Activated CD4-positive, alpha-beta T cell treated with anti-CD3 and anti-CD28 coated beads, Interleukin-2, amount 10 ng/mL, durations not matched to agents 24 days and 14 days (primary cell): ENCODE measurements at places on chromosomes 1 and 21. TPM values are rescaled to one million over a fixed set of nuclear protein-coding genes. Genes with fewer than 3 reads are reported as not detected.

GRCh38 chr21:40250514-40251294, 383.5 kb downstream of the PCP4 start:
- no peak overlapping the region for H3K4me3 ChIP-seq
- no peak for DNase-seq
- no peaks in the 10 kb centered on the region for H3K36me3 ChIP-seq
- H3K27me3 ChIP-seq: no peaks in the 10 kb centered on the region
- no peaks in the 10 kb centered on the region for H3K4me1 ChIP-seq
- H3K27ac ChIP-seq: no peak overlapping the region

GRCh38 chr1:91603409-91603808, 102.8 kb downstream of the CDC7 start:
- peaks cover 7% of the 10 kb centered on the region for H3K4me1 ChIP-seq
- DNase-seq: no peak
- no peaks in the 10 kb centered on the region for H3K36me3 ChIP-seq
- H3K4me3 ChIP-seq: no peak overlapping the region

DNA sequence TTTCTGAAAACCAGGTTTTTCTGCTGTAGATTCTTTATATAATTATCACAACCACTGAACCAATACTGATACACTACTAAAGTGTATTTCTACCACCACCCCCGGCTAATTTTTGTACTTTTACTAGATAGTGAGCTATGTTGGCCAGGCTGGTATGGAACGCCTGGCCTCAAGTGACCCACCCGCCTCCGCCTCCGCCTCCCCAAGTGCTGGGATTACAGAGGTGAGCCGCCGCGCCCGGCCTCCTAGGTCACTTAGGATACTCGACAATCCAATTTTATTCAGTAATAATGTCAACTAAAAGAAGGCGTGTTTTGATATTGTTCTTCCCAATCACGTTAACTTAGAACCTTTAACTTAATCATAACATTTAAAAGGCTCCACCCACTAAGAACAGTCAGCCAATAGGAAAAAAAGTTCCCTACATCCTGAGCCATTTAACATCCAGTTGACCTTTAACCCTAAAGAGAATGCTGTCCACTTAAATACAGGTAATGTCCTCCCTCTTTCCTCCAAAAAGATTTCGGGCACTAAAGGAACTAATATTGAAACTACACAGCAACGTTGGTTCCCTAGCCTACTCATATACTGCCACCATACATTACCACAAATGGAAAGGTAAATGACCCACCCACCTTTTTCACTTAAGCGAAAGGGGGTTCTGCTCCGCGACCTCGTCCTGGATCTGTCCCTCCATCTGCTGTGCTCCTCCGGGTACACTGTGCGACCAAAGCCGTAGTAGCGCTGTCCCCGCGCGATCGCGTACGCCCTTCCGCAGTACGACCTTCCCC, 1.2 kb downstream of the RSRP1 start:
- no peak for DNase-seq
- H3K36me3 ChIP-seq: peaks cover 58% of the 10 kb centered on the region
- H3K4me1 ChIP-seq: peaks cover 44% of the 10 kb centered on the region
- H3K4me3 ChIP-seq: peak overlapping the region; percentile 97

DNA sequence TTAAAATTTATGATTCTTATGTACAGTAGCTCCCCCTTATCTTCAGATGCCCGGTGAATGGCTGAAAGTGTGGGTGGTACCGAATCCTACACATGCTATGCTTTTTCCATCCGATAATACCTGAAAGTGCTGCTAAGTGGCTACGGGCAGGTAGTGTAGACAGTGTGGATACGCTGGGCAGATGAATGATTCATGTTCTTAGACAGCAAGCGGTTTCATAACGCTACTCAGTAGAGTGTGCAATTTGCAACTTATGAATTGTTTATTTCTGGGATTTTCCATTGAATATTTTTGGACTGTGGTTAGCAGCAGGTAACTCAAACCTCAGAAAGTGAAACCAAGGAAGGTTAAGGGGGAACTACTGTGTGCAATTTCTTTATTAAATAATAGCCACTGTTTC, 7.5 kb downstream of the PCP4 start:
- H3K36me3 ChIP-seq: no peaks in the 10 kb centered on the region
- no peak overlapping the region for H3K27ac ChIP-seq
- no peak overlapping the region for H3K4me3 ChIP-seq

Gene HES2
- 0.19 and 0.26 TPM in 2 replicates for total RNA-seq

DNA sequence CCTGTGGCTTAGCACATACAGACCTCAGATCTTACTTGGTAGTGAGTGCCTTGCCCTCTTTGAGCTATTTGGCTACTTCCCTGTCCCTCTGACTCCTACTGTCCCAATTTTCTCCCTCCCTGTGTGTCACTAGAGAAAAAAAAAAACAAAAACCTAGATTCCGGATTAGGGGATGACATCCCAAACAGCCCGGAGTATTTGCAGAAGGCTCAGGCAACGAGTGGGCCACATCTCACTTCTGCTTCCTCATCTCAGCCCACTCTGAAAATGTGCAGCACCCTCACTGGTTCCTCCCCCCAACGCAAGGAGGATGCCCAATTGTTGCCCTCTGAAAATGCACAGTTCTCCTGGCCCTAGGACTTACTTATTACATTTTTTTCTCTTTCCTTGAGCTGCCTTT, 4.9 kb downstream of the NHLH1 start:
- peaks cover 13% of the 10 kb centered on the region for H3K4me1 ChIP-seq
- H3K4me3 ChIP-seq: no peak overlapping the region
- DNase-seq: no peak
- no peaks in the 10 kb centered on the region for H3K36me3 ChIP-seq
- no peaks in the 10 kb centered on the region for H3K27me3 ChIP-seq

GRCh38 chr21:45800339-45801080, 157.0 kb downstream of the PCBP3 start:
- H3K27ac ChIP-seq: no peak overlapping the region
- peak; percentile 53 for DNase-seq
- no peaks in the 10 kb centered on the region for H3K27me3 ChIP-seq
- no peaks in the 10 kb centered on the region for H3K4me1 ChIP-seq
- no peak overlapping the region for H3K4me3 ChIP-seq

Gene CD5L
- total RNA-seq: not detected in 2 replicates

GRCh38 chr1:41819843-41820242, 98.9 kb downstream of the HIVEP3 start:
- DNase-seq: no peak
- no peaks in the 10 kb centered on the region for H3K36me3 ChIP-seq
- H3K4me3 ChIP-seq: no peak overlapping the region
- H3K4me1 ChIP-seq: peaks cover 15% of the 10 kb centered on the region

GRCh38 chr1:68339505-68339904, 107.2 kb upstream of the WLS start:
- H3K27ac ChIP-seq: no peak overlapping the region
- H3K27me3 ChIP-seq: no peaks in the 10 kb centered on the region
- DNase-seq: no peak
- no peaks in the 10 kb centered on the region for H3K36me3 ChIP-seq

DNA sequence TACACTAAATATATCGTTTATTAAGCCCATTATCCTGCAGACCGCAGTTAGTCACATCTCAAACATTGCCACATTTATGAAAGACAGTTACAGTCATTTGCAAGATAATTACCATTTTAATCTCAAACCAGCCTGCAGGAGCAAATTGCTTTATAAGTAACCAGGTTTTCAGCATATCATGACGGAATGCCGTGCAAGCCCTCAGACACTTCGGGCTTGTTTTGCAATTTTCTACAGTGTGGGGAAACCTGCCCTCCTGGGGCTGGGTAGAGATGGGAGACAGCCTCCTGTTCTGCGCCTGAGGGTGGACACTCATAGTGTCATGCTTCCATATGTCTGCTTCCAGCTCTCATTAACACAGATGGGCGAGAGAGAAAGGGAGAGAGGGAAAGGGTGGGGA, 563.9 kb downstream of the NPHP4 start:
- peaks cover 35% of the 10 kb centered on the region for H3K27me3 ChIP-seq
- no peaks in the 10 kb centered on the region for H3K36me3 ChIP-seq
- peaks cover 4% of the 10 kb centered on the region for H3K4me1 ChIP-seq
- no peak overlapping the region for H3K4me3 ChIP-seq
- H3K27ac ChIP-seq: no peak overlapping the region

DNA sequence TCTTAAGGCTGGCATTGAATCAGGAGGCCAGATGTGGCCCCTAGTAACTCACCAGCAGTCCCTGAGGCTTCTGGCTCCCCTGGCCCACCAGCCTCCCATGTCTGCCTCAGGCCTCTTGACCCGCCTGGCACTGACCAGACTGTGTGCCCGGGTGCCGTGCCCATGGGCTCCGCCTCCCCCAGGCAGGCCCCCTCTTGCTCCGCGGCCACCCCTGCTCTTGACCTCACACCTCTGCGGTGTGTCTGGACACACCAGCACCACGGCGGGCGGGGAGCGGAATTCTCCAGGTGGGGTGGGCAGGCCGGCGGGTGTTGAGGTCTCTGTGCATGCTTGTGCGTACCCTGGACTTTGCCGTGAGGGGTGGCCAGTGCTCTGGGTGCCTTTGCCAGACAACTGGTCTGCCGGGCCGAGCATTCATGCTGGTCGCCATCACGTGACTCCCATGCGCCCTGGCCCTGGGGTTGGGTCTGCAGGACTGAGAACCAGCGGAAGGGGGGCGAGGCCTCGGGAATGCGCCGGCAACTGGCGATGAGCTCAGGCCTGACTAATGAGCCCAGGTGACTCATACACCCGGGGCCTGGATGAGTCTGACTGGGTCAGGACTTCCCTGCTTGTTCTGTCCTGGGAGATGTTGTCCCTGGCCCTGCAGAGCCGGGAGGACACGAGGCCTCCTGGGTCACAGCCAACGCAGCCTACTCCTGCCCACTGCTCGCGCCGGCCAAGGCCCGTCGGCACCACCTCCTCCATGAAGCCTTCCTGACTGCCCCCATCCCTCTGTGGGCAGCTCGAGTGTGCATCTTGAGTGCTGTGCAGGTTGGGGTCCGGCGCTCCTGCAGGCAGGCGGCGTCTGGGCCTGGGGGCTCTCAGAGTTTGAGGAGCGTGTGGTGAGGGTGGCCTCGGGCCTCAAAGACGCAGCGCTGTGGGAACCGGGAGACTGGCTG, 22.6 kb downstream of the COL18A1 start:
- no peaks in the 10 kb centered on the region for H3K36me3 ChIP-seq
- no peaks in the 10 kb centered on the region for H3K27me3 ChIP-seq
- no peak for DNase-seq

DNA sequence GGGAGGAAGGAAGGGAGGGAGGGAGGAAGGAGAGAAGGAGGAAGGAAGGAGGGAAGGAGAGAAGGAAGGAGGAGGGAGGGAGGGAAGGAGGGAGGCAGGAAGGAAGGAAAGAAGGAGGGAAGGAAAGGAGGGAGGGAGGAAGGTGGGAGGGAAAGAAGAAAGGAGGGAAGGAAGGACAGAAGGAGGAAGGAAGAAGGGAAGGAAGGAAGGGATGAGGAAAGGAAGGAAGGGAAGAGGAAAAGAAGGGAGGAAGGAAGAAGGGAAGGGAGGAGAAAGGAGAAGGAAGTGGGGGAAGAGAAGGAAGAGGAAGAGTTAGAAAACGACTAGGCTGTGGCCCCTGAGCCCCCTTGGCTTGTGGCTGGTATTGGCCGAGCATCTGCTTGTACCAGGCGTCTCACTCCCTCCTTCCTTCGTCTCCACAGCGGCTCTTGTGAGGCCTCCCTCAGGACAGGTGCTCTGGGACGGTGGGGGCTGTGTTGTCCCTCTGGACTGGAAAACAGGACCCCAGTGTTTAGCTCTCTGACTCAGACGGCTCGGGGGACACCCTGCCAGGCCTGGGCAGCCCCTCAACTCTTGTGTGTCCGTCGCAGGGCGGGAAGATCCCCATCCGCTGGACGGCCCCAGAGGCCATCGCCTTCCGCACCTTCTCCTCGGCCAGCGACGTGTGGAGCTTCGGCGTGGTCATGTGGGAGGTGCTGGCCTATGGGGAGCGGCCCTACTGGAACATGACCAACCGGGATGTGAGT, 36.2 kb upstream of the C1QA start:
- no peaks in the 10 kb centered on the region for H3K36me3 ChIP-seq
- DNase-seq: no peak
- H3K27me3 ChIP-seq: peaks cover 2% of the 10 kb centered on the region
- no peak overlapping the region for H3K27ac ChIP-seq
- no peaks in the 10 kb centered on the region for H3K4me1 ChIP-seq

DNA sequence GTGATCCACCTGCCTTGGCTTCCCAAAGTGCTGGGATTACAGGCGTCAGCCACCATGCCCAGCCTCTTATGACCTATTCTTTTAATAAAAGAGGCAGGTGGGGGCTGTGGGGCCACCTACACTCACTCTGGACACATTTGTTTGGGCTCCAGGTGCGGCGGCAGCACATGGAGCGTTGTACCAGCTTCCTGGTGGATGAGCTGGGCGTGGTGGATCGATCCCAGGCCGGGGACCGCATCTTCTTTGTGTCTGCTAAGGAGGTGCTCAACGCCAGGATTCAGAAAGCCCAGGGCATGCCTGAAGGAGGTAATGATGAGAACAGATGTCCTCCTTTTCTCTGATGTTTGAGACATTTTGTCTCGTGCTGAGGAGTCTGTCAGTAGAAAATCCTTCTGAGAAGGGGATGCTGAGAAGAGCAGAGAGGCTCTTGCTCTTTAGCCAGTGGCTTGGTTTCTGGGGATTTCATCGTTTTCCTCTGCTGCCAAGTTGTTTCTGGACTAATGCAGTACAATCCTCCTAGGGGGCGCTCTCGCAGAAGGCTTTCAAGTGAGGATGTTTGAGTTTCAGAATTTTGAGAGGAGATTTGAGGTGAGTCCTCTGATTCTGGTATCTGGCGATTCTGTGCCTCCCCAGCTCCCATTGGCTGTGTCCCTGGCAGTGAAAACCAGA, 17.9 kb upstream of the MIIP start:
- H3K4me3 ChIP-seq: no peak overlapping the region
- peaks cover 7% of the 10 kb centered on the region for H3K4me1 ChIP-seq
- H3K36me3 ChIP-seq: peaks cover 70% of the 10 kb centered on the region
- peak; percentile 87 for DNase-seq
- peak overlapping the region; percentile 15 for H3K27ac ChIP-seq

DNA sequence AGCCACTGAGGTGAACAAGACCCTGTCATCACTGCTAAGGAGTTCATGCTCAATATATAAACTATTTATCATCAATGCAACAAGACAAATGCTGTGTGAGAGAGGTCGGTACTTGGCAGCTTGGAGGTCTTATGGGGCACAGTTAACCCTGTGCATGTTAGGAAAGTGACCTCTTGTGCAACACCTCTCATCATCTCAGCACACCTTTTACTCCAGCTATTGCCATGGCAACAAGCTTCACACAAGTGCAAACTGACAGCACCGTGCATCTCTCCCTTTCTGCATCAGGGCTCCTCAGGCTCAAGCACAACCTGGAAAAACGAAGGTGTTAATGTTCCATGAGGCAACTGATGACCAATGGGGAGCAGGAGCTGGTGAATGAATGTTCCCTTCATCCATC, 14.7 kb upstream of the MYSM1 start:
- H3K27ac ChIP-seq: no peak overlapping the region
- no peak overlapping the region for H3K4me3 ChIP-seq
- peaks cover 8% of the 10 kb centered on the region for H3K27me3 ChIP-seq
- peak; percentile 48 for DNase-seq
- peaks cover 20% of the 10 kb centered on the region for H3K4me1 ChIP-seq
